ENCODE measurements at places on chromosomes 3 and 15. TPM values are rescaled to one million over a fixed set of nuclear protein-coding genes. Genes with fewer than 3 reads are reported as not detected.

GRCh38 chr15:101389362-101389761, 94.3 kb upstream of the SNRPA1 start:
- DNase-seq, result peak; percentile 47

DNA sequence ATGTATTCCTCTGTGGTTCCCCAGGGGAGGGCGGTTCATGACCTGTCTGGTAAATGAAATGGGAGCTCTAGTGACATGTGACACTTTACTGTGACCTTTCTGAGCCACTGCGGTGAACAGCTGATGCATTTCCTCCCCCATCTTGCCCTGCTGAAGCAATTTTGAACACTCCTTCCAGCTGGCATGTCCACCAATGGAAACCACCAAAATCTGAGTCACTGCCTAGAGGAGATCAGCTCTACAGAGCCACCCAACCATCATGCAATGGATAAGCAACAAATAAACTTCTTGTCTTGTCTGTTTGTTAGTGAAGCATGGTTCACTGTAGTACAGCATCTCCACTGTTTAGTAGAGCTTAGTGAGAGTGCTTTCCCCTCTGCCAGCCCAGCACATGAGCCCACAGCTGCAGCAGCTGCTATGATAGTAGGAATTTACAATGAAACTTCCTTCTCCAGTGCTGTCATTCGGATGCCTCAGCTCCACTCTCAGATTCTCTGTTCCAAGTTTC, 479.4 kb downstream of the NTRK3 start:
- DNase-seq, result peak; percentile 84

DNA sequence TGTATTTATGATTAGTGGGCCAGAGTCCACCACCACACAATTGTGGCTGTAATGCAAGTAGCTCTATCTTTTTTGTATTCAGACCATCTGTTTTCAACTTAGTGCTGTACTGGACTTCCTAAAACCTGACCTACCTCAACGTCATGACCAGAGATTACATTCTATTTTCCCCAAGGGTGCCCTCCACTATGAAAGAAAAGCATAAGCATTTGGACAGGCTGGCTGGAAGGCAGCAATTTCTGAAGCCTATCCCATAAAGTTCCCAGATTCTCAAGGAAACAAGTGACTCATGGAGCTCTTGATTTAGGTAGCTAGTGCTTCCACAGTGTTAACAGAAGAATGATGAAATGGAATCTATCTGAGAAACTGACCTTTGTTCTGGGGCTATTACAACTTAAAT, 75.8 kb downstream of the COL8A1 start:
- DNase-seq, result no peak

DNA sequence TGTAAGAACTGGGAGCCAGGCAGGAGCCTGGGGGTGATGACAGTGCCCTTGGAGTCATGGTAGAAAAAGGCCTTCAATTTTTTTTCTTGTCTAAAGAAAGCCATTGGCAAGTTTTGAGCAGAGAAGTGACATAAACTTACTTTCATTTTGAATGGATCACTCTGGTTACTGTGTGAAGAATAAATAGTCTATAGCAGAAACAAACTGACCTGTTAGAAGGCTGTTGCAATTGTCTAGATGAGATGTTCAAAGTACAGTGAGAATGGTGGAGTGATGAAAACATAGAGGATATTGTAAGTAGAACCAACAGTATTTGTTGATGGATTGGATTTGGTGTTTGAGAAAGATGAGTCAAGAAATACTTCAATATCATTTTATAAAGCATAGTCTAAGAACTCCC, 439.9 kb downstream of the TBL1XR1 start:
- no peak for DNase-seq

DNA sequence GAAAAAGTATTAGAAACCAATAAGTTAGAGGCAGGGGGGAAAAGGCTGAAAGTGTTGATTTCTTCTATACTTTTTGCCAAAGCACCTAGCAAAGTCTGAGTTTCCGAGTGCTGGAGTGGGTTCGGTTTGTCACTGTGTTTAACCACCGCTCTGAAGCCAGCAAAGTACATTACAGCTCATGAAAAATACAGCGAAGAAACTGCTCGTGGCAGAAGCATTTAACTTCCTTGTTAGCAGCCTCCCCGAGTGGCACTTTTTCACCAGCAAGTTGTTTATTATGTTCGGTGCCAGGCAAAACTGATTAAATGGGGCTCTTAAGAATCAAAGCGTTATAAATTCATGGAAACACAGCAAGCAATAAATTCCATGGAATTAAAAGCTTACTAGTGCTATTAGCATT, 313.6 kb downstream of the FOXP1 start:
- no peak for DNase-seq

- no peak for DNase-seq
These were observed 12.5 kb downstream of the TRAT1 start for GRCh38 chr3:108835101-108835500.

GRCh38 chr3:39810647-39811161, 1.3 kb downstream of the MYRIP start:
- DNase-seq, result no peak

DNA sequence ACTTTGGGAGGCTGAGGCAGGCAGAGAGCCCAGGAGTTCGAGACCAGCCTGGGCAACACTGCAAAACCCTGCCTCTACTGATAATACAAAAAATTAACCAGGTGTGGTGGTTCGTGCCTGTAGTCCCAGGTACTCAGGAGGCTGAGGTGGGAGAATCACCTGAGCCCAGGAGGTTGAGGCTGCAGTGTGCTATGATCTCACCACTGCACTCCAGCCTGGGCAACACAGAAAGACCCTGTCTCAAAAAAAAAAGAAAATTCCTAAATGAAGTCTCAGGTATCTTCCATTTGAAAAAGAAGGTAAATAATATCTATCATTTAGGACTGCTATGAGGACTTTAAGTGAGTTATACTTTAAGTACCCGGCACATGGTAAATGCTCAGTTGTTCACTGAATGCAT, 2.9 kb downstream of the SMARCC1 start:
- no peak for DNase-seq

- DNase-seq, result no peak
These were observed 46.3 kb upstream of the CCDC80 start for GRCh38 chr3:112687211-112687610.

DNA sequence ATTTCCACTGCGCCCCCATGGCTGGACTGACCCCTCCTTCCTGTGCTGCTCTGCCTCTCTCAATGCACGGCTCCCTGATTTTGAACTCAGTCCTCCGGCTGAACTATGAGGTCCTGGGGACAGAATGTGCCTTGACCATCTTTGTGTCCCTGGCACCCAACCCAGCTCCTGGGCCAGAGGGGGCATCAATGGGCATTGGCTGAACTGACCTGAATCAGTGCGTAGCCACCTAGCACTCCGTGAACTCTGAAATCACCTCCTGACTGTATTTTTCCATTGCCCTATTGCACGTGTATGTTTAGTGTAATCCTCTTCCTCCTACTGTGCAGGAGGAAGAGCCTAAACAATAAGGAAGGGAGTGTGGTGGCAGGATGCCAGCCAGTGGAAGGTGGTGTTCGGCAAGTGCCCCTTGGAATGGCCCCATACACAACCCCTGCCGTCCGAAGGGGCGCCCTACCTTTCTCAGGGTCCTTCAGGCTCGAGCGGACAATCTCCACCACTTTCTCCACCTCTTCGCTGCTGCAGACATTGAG, 33.5 kb downstream of the BDH1 start:
- DNase-seq, result peak; percentile 75

DNA sequence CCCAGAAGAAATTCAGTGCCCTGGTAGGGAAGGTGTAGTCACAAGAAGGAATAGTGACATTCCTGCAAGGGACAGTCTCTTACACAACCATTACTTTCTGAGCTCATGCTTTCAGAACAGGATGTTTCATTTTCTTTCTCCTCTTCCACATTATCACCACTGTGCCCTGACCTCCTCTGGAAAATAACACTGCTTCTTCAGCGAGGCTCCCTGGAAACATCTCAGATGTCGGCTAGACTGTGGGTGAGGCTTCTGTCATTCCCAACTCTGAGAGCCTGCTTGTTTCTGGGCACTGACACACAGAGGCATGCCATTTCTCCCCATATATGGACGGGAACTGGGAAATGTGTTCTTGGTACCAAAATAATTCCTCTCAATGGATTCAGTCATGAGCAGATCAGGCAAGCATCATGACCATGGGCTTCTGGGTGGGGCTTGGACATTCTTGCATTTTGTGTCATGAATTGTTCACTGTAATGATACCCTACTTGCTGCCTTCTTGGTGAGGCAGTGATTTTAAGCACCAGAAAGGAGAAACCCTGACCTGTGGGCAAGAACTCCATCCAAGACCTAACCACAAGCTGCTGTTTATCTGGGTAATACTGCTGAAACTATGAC, 14.3 kb upstream of the TNFAIP8L3 start:
- no peak for DNase-seq

- no peak for DNase-seq
These were observed 1.4 kb downstream of the TMEM43 start for GRCh38 chr3:14126017-14126886.

- no peak for DNase-seq
These were observed 111.4 kb downstream of the DLG1 start for GRCh38 chr3:197186887-197187588.

- DNase-seq, result no peak
These were observed 41.2 kb downstream of the HERC1 start for GRCh38 chr15:63792584-63792983.

DNA sequence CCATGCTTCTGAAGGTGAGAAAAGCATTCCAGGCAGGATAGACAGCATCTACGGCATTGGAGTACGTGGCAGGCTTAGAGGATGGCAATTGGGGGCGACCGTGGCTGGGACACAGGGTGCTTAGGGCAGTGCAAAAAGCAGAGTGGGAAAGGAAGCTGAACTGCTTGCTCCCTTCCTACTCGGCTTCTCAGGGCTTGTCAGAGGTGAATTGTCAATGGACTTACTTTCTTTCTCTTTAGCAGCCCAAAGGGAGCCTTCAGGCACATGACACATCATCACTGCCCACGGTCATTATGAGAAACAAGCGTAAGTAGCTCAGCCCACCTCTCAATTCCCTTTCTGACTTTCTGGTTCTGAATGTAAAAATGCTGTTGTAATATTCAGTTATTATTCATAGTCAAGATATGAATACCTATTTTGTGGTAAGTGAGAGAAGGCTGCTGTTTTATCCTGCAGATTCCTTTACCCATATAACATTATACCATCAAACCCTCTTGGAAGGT, 84.3 kb downstream of the KLHL25 start:
- DNase-seq, result no peak

DNA sequence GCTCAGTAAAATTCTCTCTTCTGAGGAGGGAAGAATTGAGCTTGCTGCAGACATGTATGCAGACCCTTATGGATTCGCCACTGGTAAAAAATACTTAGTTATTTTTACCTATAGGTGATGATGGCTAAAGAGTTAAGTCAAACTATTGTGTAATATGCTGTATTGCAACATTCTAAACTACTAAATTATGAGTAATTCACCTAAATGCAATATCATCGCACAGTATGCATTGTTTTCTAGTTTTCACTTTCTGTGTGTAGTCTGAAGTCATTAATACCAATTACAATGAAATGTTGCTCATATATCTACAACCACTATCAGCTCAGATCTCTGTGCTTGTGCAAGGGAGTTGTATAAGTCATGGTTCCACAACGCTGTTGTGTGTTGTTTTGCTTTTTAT, 48.7 kb upstream of the ROBO2 start:
- no peak for DNase-seq

- DNase-seq, result no peak
These were observed 433.8 kb upstream of the SUCLG2 start for GRCh38 chr3:68088216-68088615.

- no peak for DNase-seq
These were observed 57.2 kb downstream of the ITGB5 start for GRCh38 chr3:124829819-124830554.

DNA sequence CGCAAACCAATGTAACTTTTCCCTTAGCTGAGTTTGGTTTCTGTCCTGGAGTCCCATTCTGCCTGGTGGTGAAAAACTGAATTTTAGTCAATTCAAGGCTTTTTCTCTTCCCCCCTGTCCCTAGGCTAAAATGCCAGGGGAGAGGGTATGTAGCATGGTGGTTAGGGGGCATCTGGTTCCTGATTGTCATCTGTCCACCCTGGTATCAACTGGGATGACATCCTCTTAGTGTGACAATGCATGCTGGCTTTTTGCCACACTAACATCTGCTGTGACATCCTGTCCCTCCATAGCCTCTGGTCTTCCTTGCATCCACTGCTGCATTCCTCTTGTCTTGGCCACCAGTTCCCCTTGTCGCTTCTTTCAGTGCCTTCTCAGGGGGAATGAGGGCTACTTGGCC, 73.7 kb downstream of the ABHD5 start:
- no peak for DNase-seq

GRCh38 chr15:65377105-65377975, 462 bp downstream of the IGDCC3 start:
- peak; percentile 82 for DNase-seq

- DNase-seq, result no peak
These were observed 61.0 kb downstream of the MECOM start for GRCh38 chr3:169602482-169602881.

DNA sequence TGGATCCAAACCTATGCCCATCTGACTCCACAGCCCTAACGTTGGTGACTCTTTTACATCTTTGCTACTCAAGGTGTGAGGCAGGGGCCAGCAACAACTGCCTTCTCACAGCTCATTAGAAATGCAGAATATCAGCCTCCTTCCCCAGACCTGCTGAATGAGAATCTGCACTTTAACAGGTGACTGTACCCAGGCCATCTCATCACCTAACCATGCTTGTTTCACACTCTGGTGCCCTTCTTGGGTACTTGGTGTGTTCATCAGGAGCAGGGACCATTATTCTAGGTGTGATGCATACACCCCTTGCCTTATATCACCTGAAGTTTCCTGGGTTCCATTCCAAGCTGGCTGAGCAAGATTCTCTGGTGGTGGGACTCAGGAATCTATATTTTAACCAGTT, 196.3 kb upstream of the LMCD1 start:
- DNase-seq, result no peak

GRCh38 chr3:104291437-104291851, 1075.3 kb upstream of the ALCAM start:
- DNase-seq, result no peak

GRCh38 chr3:110174908-110175307, 837.6 kb upstream of the DPPA4 start:
- DNase-seq, result no peak

DNA sequence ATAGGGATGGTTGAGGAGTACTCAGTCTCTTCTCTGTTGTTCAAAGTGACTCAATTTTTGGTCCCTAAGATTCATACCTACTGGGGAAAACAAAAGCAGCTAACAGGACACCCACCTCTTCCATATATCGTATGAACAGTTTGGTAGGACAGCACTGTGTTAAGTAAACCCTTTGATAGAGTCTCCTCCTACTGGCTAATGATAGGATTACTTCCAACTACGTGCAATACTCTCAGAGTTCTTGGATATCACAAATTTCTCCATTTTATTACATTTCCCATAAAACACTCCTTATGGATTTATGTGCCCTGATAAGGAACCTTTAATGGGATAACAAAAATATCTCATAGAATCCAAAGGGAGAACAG, 200.2 kb upstream of the GOLGA6L4 start:
- DNase-seq, result no peak

LTK gene
- total RNA-seq, result 0.46 TPM

KNG1 gene
- total RNA-seq, result not detected

NSUN3 gene
- total RNA-seq, result 11.8 TPM

CELSR3 gene
- total RNA-seq, result 0.65 TPM

FAN1 gene
- total RNA-seq, result 4.0 TPM

SLC24A5 gene
- not detected for total RNA-seq

SLC9A9 gene
- total RNA-seq, result 20.5 TPM

GOLGA6A gene
- not detected for total RNA-seq

LRTM1 gene
- not detected for total RNA-seq

ULK4 gene
- 7.5 TPM for total RNA-seq

PYGO1 gene
- total RNA-seq, result 12.5 TPM

CTXN2 gene
- total RNA-seq, result not detected

FBXL2 gene
- total RNA-seq, result 10.1 TPM

LCTL gene
- total RNA-seq, result not detected

CSTA gene
- 3.5 TPM for total RNA-seq

ACP3 gene
- total RNA-seq, result 1.3 TPM

HDDC3 gene
- 8.6 TPM for total RNA-seq

EOGT gene
- 67.6 TPM for total RNA-seq
